CD4-positive, alpha-beta T cell treated with Interleukin-2 at 100 ng/mL for 4 hours (primary cell): ENCODE measurements at places on chromosomes 12 and 14.

DNA sequence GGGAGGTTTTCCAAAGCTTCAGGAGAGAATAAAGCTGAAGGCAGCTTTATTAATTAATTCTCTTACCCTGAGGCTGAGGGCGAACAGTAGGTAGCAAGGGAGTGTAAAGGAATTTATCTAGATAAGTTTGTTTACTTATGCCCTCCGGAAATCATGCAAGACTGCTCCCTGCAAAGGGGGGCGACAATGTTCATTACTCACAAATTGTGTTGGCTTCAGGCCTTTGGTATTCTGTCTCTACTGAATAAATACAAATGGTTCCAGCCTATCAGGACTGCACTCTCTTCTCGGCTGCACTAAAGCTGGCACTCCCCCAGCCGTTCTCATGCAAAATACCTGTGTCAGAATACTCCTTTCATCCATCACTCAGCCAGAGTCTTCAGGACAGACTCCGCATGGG, 120.8 kb downstream of the PPHLN1 start:
- no peak for DNase-seq

DNA sequence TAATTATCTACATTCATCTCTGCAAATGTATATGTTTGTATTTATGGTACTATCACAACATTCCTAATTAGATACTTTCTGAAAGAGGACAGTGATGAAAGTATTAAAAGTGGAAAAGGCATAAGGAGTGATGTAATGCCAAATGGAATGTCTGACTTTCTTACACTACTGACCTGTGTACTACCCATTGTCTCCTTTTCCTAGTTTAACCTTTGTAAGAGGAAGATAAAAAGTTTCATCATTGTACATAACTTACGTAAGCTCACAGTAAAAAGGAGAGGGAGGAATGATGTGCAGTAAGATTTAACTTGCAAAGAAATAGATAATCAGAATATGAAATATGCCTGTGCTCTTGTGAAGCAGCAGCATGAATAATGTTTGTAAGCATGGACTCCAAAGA, 55.9 kb downstream of the SOX5 start:
- DNase-seq: no peak

DNA sequence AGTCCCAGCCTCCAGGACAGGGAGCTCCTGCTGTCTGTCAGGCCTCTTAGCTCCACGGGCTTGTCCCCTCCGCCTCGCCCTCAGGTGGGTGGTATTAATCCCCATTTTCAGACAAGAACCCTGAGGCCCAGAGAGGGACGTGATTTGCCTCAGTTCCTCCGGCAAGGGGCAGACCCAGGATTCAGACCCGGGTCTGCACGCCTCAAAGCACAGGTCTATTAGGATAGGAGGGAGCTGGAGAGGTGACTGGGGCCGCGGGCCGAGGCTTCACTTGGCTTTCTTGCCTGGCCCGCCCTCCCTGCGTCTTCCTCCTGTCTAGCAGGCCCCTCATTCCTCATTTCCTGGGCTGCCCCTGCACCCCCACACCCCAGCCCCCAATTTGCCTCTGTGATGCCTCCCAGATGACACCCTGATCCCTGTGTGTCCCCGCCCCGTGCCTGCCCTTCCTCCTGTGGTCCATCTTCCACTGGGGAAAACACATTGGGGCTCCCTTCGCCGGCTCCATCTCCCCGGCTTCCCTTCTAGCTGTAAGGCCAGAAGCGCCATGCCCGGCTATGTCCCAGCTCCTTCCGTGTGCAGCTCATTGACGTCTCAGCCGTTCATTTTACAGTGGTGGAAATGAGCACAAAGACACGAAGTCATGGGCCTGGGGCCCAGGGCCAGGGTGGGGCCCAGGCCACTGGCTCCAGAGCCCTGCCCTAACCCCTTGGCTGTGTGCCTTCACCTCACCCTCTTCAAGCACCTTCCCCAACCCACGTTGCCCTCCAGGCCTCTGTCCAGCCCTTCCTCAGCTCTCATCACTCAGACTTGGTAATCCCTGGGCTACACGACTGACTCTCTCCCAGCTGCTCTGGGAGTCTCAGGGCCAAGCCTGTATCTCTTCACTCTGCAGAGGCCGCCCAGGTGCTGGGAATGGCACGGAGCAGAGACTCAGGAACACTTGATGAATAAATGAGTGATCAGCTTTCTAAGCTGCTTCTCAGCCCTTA, 15.5 kb upstream of the CYP46A1 start:
- DNase-seq: no peak

- no peak for DNase-seq
Measured at GRCh38 chr12:70615174-70615866, 21.9 kb downstream of the PTPRB start.

- DNase-seq: no peak
Measured at GRCh38 chr12:68665016-68665569, 21.7 kb upstream of the NUP107 start.

- no peak for DNase-seq
Measured at GRCh38 chr12:39341179-39341578, 101.7 kb downstream of the KIF21A start.
